ENCODE measurements at places on chromosomes 3 and 15.

DNA sequence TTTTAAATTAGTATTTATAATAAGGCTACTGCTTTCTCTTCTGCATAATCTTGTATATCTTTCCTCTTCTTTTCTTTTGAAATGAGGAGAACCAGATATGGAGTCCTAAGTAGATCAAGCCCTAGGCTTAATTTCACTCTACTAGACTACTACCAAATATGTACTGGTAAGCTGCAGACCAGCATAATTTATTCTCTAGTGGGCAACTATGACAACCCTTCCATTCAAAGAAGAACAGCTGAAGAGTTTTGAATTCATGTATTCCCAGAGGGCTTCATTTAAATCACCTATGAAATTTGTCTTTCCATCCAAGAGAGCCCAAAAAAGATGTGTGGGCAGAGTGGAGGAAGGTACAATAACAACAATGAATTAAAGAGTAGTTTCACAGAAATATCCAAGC is 10.0 kb downstream of the RAD18 start:
- DNase-seq, result no peak

DNA sequence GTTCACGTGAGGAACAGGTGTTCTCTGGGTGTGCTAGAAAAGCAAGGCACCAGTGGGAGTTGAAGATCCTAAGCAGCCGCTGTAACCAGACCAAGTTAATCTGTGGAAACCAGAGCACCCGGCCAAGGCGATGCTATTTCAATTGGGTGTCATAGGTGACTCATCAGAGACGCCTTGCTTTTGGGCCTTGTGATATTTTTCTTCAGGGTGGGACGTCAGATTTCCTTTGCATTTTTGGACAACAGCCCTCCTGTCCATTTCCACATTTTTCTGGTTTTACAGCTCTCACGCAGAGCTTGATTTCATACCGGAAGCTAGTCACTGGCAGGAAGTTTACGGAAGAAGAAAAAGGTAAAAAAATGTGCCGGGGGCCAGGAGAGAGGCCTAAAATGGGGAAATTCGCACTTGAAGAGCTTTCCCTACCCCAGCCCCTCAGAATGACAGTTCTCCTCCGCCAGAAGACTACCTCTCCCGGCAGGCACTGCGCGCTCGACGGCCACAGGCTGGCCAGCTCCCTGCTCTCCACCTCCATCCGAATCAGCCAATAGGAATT is 471 bp upstream of the KBTBD8 start:
- no peak for DNase-seq

- no peak for DNase-seq
Observed at GRCh38 chr15:27495963-27496459, 525.0 kb downstream of the GABRG3 start.

DNA sequence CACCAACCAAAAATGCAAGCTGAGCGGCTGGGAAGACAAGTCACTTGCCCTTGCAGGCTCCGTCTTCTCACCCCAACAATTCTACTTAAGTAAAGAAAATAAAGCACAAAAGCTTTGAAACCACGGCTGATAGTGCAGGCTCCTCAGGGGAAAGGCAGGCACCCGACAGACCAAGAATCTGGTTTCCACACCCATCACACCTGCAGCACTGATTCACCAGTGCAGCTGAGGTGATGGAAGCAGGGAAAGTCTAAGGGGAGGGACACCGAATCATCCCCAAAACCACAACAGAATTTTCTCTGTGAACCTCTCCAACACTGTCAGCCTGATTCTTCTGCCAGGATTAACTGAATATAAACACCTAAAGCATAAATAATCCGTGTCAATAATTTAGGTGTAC is 62.0 kb upstream of the NSMCE3 start:
- DNase-seq, result no peak

DNA sequence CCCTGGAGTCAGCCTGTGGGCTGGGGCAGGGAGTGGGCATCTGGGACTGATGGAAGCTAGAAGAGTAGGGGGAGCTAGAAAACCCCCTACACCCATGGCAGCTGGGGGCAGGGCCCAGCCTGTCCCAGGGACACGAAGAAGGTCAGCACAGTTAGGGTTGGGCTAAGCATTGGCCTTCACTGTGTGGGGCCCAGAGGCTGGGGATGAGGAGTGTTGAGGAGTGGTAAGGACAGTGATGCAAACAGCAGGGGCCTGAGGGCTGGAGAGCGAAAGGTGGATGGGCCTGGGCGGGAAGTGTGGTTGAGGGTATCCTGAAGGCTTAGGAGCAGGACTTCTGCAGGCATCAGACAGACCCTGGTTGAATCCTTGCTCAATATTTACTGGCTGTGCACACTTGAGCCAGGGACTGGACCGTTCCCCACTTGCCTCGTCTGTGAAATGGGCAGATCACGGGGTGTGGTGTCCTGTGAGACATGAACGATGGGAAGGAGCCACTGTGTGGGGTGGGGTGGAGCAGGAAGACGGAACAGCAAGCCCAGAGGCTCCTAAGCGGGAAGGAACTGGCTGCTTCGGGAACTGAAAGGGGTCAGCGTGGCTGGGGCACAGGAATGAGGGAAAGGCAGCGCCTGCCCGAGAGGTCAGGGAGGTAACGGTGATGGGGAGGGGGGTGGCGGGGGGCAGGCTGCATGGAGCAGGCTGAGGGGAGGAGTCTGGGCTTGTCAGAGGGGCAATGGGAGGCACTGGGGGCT is 7.3 kb downstream of the PRKCD start:
- no peak for DNase-seq

DNA sequence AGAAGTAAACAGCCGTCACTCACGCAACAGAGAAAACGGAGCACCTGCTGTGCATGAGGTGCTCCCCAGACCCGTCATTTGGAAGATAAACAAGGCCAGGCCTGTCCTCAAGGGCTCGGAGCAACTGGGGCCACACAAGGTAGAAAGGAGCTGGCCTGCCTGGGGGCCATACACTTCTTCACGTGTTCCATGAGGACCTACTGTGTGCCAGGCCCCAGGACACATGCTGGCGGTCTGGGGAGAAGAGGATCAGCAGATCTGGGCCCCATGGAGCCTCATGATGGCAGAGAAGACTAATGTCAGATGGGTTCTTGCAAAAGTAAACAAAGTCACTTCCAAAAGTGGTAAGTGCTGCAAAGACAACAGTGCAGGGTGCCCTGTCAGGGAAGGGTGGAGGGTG is 14.3 kb downstream of the WNT7A start:
- DNase-seq, result no peak

DNA sequence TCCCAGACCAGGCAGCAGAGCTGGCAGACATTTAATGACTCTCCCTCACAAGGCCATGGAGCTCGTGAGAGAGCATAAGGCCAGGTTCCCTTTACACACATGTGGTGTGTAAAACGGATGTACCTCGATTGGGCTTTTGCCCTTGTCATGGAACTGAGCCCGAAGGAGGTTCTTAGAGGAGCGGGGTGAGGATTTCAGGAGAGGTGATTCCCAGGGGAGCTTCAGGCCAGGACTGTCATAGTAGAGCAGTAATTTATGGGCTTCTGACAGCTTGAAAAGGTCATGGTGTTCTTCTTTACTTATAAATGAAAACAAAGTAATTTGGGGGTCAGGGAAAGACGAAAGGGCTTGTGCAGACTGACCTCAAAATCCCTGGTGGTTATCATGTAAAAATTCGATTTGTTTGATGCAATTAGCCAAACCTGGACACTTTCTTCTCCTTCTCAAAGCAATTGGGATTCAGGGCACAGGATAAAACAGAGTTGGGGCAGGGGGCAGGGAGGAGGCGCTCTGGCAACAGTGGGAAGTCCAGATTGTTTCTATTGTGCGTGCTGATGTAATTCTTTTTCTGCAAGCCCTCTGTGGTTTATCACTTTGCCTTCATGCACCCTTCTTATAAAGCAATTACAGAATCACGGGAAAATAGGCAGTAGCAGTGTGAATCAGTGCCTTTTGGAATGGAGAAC is 51.0 kb downstream of the CACNA1D start:
- DNase-seq, result no peak

GRCh38 chr15:32743411-32744140 is 25.8 kb downstream of the GREM1 start:
- DNase-seq, result no peak

GRCh38 chr15:98604983-98605382 is 43.4 kb upstream of the IGF1R start:
- no peak for DNase-seq

GRCh38 chr3:132972333-132972732 is 65.9 kb upstream of the TMEM108 start:
- DNase-seq, result no peak

DNA sequence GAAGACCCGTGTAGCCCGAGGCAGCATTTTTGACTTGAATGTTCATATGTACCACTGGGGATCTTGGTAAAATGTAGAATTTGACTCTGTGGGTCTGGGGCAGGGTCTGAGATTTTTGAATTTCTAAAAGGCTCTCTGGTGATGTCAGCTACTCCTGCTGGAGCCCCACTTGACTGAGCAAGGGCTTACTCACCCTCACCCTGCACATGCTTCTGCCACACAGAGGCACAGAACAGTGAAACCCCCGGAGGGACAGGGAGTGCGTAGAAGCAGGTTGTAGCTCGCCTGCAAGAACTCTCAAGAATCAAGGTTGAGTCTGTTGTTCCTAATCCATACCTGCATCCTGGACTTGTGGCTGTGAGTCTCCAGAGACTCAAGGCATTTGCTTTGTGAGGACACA is 41.1 kb downstream of the SLCO3A1 start:
- no peak for DNase-seq

DNA sequence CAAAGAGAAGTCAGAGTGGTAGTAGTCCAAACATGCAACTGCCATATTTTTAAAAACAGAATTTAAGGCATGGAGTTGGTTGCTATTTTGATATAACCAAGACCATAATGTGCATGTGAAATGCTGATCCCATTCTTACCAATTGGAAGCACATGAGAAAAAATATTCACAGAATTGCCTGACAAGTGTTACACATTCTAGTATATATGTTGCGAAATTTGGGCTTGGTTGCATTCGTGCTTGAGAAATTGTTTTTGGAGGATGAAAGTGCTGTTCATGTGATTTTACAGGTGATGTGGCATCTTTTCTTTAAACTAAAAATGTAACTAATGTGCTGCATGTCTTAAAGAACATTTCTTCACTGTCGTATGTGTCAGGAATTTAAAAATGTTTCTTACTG is 199.7 kb downstream of the CHL1 start:
- no peak for DNase-seq

DNA sequence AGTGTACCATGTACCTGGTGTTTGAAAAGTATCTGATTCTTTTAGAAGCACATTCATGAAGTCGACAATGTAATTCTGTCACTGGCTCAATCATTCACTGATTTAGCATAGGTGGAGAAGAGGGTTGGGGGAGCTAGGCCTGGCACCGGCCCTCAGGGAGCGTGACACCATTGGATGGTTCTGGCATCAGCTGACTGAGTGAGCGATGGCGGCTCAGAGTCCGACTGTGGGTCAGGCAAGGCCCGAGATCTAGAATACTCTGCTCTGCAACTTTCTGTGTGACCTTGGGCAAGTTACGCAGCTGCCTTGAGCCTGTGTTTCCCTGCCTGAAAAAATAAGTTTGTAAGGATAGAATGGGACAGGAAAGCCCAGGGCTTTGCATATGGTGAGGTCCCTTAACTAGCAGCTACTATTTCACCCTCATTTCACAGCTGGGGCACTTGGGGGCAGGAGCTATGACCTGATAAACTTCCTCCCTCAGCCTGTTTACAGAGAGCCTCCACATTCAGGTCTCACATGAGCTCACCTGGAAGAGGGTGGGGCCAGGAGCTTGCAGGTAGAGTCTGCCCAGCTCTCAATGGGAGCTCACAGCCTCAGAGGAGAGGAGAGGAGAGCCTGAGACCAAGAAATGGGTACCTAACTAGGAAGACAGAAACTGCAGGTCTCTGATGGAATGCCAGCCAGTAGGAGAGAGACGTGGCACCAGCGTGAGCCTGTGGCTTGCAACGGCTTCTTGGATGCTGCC is 153.7 kb upstream of the TLE3 start:
- no peak for DNase-seq

- no peak for DNase-seq
Observed at GRCh38 chr3:21238661-21239060, 512.3 kb downstream of the ZNF385D start.

- DNase-seq, result no peak
Observed at GRCh38 chr15:71629781-71630474, 180.4 kb upstream of the NR2E3 start.
